Gastrocnemius medialis (tissue), 4 donors: ENCODE measurements at places on chromosomes 1 and 21. TPM values are rescaled to one million over a fixed set of nuclear protein-coding genes. Genes with fewer than 3 reads are reported as not detected.

- DNase-seq, result no peak
- H3K4me1 ChIP-seq, result no peaks in the 10 kb centered on the region
- no peak overlapping the region for H3K27ac ChIP-seq
- H3K36me3 ChIP-seq, result no peaks in the 10 kb centered on the region
Observed at GRCh38 chr1:2466958-2467554, 9.0 kb upstream of the PLCH2 start.

GSTM1 gene
- total RNA-seq, result not detected

DNA sequence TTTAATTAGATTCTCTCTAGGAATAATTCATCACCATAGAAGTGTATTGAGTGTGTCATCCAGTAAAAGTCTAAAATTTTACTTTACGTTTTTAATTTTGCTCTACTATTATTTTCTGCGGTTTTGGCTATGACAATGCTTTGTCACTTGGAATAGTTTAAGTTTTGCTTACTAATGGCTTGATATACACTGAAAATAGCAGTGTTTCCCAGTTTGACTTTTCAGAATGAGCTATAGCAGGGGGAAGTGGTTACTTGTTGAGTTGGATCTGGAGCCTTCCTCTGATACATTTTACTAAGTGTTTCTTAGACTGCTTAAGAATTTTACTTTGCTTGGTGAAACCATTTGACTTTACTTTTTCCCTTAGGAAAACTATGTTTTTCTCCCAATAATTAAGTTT is 5.0 kb downstream of the DNAJC16 start:
- H3K36me3 ChIP-seq, result peaks cover 57% of the 10 kb centered on the region
- H3K27ac ChIP-seq, result no peak overlapping the region
- peaks cover 15% of the 10 kb centered on the region for H3K4me1 ChIP-seq
- no peaks in the 10 kb centered on the region for H3K27me3 ChIP-seq

- H3K27ac ChIP-seq, result no peak overlapping the region
- no peak for DNase-seq
- H3K27me3 ChIP-seq, result no peaks in the 10 kb centered on the region
- H3K4me1 ChIP-seq, result no peaks in the 10 kb centered on the region
Observed at GRCh38 chr1:79762461-79762860, 755.9 kb upstream of the ADGRL4 start.

GRCh38 chr1:35726450-35727433 is 8.1 kb upstream of the C1orf216 start:
- H3K27me3 ChIP-seq, result no peaks in the 10 kb centered on the region
- H3K4me1 ChIP-seq, result no peaks in the 10 kb centered on the region
- DNase-seq, result peak; percentile 31

DNA sequence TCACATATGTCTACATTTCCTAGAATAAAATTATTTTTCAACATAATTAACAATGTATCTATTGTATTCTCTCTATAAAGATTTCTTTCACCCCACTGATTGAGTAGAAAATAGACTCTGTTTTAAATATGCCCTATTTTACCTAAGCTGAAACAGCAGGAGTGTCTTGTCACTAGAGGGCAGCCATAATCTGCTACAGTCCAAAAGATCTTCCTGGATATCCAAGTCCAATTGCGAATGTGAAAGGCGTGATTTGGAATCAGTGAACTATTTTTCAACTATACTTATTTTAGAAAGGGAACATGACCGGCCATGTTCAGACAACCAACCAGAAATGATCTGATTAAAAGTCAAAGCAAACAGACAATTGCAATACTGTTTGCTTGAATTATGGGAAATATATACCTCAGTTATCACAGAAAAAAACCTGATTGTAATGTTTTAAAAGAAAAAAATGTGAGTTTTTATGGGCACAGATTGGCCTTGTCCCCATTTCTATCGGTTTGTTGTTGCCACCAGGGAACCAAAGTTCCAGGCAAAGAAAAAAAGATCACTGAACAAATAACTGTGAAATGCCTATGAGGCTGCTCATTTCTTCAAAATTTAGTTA is 1211.0 kb upstream of the ADGRL4 start:
- H3K27me3 ChIP-seq, result no peaks in the 10 kb centered on the region
- DNase-seq, result no peak
- no peaks in the 10 kb centered on the region for H3K4me1 ChIP-seq
- H3K36me3 ChIP-seq, result no peaks in the 10 kb centered on the region

GRCh38 chr1:230381049-230381467 is 45.1 kb downstream of the PGBD5 start:
- no peaks in the 10 kb centered on the region for H3K4me1 ChIP-seq
- DNase-seq, result no peak
- no peaks in the 10 kb centered on the region for H3K27me3 ChIP-seq
- no peaks in the 10 kb centered on the region for H3K36me3 ChIP-seq
- H3K27ac ChIP-seq, result no peak overlapping the region
- H3K4me3 ChIP-seq, result no peak overlapping the region

DNA sequence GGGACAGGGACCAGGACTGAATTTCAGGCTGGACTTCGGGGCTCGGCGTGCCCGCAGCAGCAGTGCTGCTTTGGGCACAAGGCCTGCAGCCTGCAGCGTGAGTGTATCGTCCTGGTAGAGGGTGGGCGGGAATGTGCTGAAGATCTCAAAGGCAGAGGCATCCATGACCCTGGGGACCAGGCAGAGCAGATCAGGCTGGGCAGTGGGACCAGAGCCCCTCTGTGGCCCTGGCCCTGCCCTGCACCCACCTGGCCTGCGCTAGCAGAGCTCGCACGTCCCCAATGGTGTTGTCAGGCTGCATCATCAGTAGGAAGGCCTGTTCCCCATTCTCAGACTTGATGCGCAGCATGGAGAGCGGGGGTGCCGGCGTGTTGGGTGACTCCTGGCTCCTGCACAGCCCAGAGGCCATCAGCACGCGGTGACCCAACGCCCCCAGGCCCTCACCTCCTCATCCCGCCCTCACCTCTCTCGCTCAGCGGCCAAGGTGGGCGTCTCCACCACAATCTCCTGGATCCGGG is 2.6 kb downstream of the SH3BGRL3 start:
- no peak overlapping the region for H3K4me3 ChIP-seq
- H3K36me3 ChIP-seq, result peaks cover 16% of the 10 kb centered on the region
- H3K27me3 ChIP-seq, result no peaks in the 10 kb centered on the region
- H3K4me1 ChIP-seq, result peaks cover 51% of the 10 kb centered on the region
- peak overlapping the region; percentile 92 for H3K27ac ChIP-seq

DNA sequence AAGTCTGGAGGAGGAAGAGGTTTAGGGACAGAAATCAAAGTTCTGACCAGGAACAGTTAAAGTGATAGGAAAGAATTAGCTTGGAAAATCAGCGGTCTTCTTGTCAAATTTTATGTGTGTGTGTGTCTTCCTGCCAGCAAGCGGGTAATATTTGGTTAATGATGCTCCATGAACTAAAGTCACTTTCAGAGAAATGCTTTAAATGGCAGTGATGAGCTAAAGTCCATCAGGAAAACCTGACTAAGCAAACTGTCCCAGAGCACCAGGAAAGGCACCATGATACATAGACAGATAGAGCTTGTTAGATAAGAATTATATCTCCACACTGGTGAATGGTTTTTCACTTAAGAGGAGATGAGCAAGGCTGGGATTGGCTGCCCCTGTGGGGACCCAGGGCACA is 10.0 kb upstream of the CDC14A start:
- no peak overlapping the region for H3K4me3 ChIP-seq
- no peak overlapping the region for H3K27ac ChIP-seq

- H3K4me3 ChIP-seq, result no peak overlapping the region
- H3K27me3 ChIP-seq, result no peaks in the 10 kb centered on the region
- no peaks in the 10 kb centered on the region for H3K4me1 ChIP-seq
- no peak overlapping the region for H3K27ac ChIP-seq
Observed at GRCh38 chr1:58431901-58432620, 114.5 kb downstream of the OMA1 start.

- peak overlapping the region; percentile 62 for H3K27ac ChIP-seq
- peak overlapping the region; percentile 58 for H3K4me3 ChIP-seq
- DNase-seq, result peak; percentile 21
Observed at GRCh38 chr1:227886993-227887696, 60.6 kb downstream of the WNT9A start.

APOBEC4 gene
- not detected for total RNA-seq

GRCh38 chr1:229137271-229137670 is 133.6 kb upstream of the RAB4A start:
- no peak for DNase-seq
- no peaks in the 10 kb centered on the region for H3K27me3 ChIP-seq
- no peaks in the 10 kb centered on the region for H3K36me3 ChIP-seq
- no peaks in the 10 kb centered on the region for H3K4me1 ChIP-seq

DNA sequence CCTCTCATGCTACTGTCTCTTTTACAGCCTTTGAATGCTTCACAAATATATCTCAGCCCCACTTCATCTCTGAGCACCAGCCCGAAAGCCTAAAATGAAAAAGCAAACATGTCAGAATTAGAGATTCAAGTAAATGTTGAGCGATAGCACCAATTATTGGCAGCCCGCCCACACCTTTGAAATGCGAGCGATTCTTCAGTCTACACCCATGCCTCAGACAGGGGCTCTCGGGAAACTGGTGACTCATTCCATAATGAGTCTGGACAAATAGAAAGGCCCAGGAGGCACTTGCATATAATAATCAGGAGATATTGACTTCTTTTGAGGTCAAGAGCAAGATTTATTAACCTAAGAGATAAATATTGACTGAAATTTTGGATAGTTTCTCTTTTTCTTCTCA is 487.3 kb upstream of the PTBP2 start:
- H3K4me1 ChIP-seq, result no peaks in the 10 kb centered on the region
- no peaks in the 10 kb centered on the region for H3K27me3 ChIP-seq
- no peaks in the 10 kb centered on the region for H3K36me3 ChIP-seq

KRTAP8-1 gene
- not detected for total RNA-seq

- DNase-seq, result no peak
- no peak overlapping the region for H3K4me3 ChIP-seq
- H3K27me3 ChIP-seq, result no peaks in the 10 kb centered on the region
- H3K27ac ChIP-seq, result no peak overlapping the region
- no peaks in the 10 kb centered on the region for H3K36me3 ChIP-seq
Observed at GRCh38 chr21:14303731-14304488, 79.0 kb downstream of the HSPA13 start.

- H3K27ac ChIP-seq, result no peak overlapping the region
- no peak for DNase-seq
- no peaks in the 10 kb centered on the region for H3K36me3 ChIP-seq
- H3K4me1 ChIP-seq, result no peaks in the 10 kb centered on the region
- no peaks in the 10 kb centered on the region for H3K27me3 ChIP-seq
Observed at GRCh38 chr1:194184425-194184824, 998.0 kb upstream of the B3GALT2 start.

GRCh38 chr21:41432562-41433460 is 6.8 kb downstream of the MX1 start:
- H3K27ac ChIP-seq, result no peak overlapping the region
- no peak overlapping the region for H3K4me3 ChIP-seq
- no peaks in the 10 kb centered on the region for H3K36me3 ChIP-seq
- H3K27me3 ChIP-seq, result no peaks in the 10 kb centered on the region
- H3K4me1 ChIP-seq, result no peaks in the 10 kb centered on the region

DNA sequence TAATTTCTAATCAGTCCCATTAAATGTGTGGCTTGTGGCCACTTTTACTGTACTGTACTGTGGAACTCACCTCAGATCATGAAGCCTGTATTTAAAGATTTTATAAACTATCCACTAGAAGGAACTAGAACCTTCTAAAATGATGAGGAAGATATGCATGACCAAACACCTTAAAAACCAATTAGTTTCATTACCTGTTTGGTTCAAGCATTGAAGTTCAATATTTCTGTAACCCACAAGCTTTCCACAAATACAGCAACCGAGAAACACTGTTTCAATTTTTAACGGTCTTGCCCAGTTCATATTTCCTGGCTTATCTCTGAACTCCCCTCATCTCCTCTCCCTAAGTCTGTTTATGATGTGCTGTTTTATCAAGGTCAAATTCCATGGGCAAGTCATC is 264.3 kb upstream of the PLD5 start:
- H3K36me3 ChIP-seq, result no peaks in the 10 kb centered on the region
- H3K4me1 ChIP-seq, result no peaks in the 10 kb centered on the region
- no peak overlapping the region for H3K4me3 ChIP-seq

- peak; percentile 51 for DNase-seq
- peak overlapping the region; percentile 73 for H3K27ac ChIP-seq
- H3K4me3 ChIP-seq, result no peak overlapping the region
- H3K4me1 ChIP-seq, result peaks cover 43% of the 10 kb centered on the region
Observed at GRCh38 chr21:34203851-34204420, 130.6 kb downstream of the MRPS6 start.

LPAR3 gene
- total RNA-seq, result not detected

DNA sequence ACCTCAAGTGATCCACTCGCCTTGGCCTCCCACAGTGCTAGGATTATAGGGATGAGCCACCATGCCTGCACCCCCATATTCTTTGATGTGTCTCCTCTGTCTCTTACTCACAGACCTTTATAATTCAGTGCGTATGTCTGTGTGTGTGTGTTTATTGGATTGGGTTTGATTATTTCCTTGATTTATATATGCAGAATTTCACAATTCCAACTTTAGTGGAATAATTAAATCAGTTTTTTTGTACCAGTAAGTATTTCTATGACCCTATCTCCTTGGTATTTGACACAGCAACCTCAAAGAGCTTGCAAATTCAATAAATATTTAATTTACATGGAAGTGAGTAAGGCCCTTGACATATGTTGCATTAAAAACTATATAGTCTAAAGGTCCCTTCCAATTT is 333.9 kb upstream of the ADAMTS5 start:
- H3K27me3 ChIP-seq, result no peaks in the 10 kb centered on the region
- no peaks in the 10 kb centered on the region for H3K4me1 ChIP-seq
- H3K4me3 ChIP-seq, result no peak overlapping the region
- no peak for DNase-seq
- H3K27ac ChIP-seq, result no peak overlapping the region

- H3K27ac ChIP-seq, result peak overlapping the region; percentile 25
- no peak overlapping the region for H3K4me3 ChIP-seq
- H3K4me1 ChIP-seq, result no peaks in the 10 kb centered on the region
- no peaks in the 10 kb centered on the region for H3K27me3 ChIP-seq
Observed at GRCh38 chr1:89274411-89274857, 1.8 kb upstream of the GBP5 start.

DNA sequence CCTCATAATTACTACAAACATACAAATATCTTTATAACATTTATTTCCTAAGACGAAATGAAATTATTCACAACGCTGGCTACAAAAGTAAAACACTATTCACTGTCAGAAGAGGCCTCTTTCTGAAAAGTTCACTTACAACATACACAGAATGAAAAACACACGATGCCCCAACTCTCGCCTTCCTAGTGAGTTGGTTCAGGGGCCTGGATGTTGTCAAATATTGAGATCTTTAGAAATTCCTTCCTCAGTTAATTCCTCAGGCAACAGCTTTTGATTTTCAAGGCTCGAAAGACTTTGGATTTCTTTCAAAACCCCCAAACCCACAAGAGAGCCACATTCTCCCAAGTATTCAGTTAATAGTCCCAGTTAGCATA is 14.2 kb upstream of the KCNE1 start:
- H3K27ac ChIP-seq, result peak overlapping the region; percentile 73
- peaks cover 30% of the 10 kb centered on the region for H3K4me1 ChIP-seq
- H3K36me3 ChIP-seq, result peaks cover 22% of the 10 kb centered on the region
- no peaks in the 10 kb centered on the region for H3K27me3 ChIP-seq
- H3K4me3 ChIP-seq, result peak overlapping the region; percentile 44
- DNase-seq, result no peak

DNA sequence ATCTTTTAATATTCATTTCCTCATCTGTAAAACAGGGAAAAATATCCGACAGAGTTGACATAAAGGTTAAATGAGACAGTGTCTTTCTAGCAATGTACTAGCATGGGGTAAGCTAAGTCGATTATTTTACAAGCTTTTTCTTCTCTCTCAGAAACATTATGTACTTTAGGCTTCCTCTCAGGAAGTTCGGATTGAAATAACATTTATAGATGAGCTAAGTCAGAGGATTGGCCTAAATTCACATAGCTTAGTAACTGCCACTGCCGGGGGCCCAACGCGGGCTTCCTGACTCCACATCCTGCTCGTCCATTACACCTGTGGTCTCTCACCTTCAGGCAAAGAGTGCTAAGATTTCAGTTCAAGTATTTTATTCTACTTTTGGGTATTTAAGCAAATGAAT is 462.3 kb upstream of the NFIA start:
- no peaks in the 10 kb centered on the region for H3K36me3 ChIP-seq
- no peak overlapping the region for H3K4me3 ChIP-seq
- no peaks in the 10 kb centered on the region for H3K4me1 ChIP-seq
- peak overlapping the region; percentile 51 for H3K27ac ChIP-seq
- H3K27me3 ChIP-seq, result no peaks in the 10 kb centered on the region

COL6A1 gene
- 97.8 TPM for total RNA-seq
